ENCODE measurements at places on chromosomes 2 and 18.
A peak's percentile ranks its signal among the peaks of the same experiment; 100 is the strongest.

- no peak for DNase-seq
Measured at GRCh38 chr2:73593680-73594079, 48.5 kb downstream of the NAT8 start.

DNA sequence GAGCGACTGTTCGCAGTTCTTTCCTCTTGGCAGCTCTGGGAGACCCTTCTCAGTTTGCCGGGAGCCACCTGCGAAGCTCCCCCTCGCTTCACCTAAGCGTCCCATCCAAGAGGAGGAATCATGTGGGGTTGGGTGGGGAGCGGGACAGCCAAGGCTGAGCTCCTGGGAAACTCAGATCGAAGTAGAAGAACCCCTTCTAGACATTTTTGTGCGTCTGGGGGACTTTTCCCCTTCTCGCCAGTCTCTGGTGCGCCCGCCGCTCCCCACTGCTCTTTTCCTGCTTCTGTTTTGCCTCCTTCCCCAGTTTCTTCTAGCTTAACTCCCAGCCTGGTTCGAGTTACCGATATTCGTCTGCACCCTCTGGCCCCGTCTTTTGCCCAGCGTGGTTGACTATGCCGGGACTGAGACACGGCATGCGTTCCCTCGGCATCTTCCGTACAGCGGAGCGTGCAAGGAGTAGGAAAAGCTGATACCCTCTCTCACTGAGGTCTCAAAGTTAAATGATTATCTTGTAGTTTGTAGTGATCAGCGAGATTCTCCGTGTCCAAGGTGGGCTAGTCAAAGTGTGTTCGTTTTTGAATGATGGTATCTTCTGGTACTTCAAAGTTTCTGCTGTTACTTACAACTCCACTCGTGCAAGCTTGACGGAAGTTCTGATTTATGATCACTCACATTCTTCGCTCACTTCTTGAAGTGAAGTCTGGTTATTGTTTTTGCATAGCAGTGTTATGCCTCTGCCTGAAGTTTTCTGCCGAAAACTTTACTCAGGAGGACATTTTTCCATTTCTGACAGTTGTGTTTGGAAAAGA, 664 bp downstream of the CAMKMT start:
- peak; percentile 52 for DNase-seq

DNA sequence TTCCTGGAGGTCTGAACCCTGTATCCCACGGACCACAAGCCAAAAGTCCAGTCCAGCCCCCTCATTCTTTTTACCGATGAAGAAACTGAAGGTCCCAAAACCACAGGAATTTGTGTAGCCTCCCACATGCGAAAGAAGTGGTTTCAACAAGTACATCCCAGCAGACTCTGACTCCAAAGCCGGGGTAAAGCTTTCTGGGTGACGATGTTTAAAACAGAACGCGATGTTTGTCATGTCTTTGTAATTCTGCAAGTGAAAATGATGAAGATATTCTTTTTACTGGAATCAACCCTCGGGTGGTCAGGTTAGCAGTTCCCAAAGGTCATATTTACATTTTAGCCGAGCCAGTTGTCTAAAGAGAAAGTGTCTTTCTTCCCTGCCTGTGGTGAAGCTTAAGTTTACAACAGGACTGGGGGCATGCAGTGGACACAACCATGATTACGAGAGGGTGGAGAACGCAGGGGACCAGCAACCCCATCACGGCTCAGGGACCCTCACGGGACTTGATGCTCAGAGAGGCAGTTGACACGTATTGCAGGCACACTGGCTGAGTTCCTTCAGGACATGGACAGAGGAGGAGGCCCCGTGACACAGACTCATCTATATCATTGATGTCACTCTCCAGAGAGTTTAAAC, 17.8 kb upstream of the TMEM131 start:
- peak; percentile 85 for DNase-seq

GRCh38 chr2:176112375-176113302, 3.9 kb upstream of the HOXD10 start:
- no peak for DNase-seq

GRCh38 chr2:75288760-75289159, 89.4 kb upstream of the TACR1 start:
- DNase-seq = no peak

- DNase-seq = peak; percentile 82
Measured at GRCh38 chr2:156331572-156332283, 793 bp downstream of the NR4A2 start.

- peak; percentile 34 for DNase-seq
Measured at GRCh38 chr2:152555048-152555447, 162.2 kb downstream of the PRPF40A start.

DNA sequence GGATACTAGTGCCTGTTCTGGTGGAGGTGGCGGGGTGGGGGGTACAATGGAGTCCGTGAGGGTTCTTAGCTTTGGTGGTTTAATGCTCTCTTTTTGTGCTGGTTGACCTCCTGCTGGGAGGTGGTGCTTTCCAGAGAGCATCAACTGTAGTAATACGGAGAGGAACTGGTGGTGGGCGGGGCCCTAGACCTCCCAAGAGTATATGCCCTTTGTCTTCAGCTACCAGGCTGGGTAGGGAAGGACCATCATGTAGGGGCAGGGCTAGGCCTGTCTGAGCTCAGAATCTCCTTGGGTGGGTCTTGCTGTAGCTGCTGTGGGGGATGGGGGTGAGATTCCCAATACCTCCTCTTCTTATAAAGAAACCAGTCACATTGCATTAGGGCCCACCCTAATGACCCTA, 27.1 kb downstream of the CAMKMT start:
- no peak for DNase-seq

- no peak for DNase-seq
Measured at GRCh38 chr2:15043336-15044058, 411.0 kb downstream of the LRATD1 start.

- DNase-seq = no peak
Measured at GRCh38 chr18:51405683-51406477, 208.4 kb upstream of the MEX3C start.

- no peak for DNase-seq
Measured at GRCh38 chr18:2908166-2908945, 61.5 kb downstream of the EMILIN2 start.

- peak; percentile 78 for DNase-seq
Measured at GRCh38 chr18:44725300-44726058, 44.8 kb downstream of the SETBP1 start.

- no peak for DNase-seq
Measured at GRCh38 chr18:12500986-12501385, 93.3 kb downstream of the PRELID3A start.
